ENCODE measurements at places on chromosomes 3 and 15.

- DNase-seq = peak; percentile 40
These were observed 39.9 kb downstream of the DENND4A start for GRCh38 chr15:65752151-65752700.

GRCh38 chr15:66502491-66502890, 2.2 kb downstream of the RPL4 start:
- DNase-seq = no peak

DNA sequence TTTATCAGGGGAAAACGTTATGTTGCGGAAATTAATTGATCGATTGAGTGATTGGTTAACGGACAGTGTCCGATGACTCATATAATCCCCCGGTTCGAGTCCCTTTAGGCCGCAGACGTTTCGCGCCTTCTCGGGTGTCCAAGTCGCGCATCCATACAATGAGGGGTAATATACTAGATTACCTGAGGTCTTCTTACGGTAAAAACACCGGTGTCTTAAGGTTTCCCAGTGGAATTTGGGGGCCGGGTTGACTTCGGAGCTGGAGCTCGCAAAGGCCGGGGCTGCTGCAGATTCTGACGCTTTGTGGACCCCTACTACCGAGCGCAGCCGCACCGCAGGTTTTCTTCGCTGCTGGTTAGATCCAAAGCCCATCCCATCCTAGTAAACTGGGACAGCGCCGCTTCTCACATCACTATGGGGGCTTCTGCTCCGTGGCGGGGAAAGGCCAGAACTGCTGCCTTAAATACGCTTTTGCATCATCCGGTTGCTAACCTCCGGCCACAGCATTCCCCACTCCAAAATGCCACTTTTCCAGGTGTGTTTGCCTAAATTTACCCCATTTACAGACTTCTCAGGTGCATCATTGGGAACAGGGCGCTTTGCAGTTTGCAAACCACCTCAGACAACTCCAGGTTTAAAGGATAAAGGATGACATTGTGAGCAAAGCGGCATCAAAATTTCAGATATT, 858 bp upstream of the SACM1L start:
- peak; percentile 44 for DNase-seq

- no peak for DNase-seq
These were observed 231.5 kb downstream of the LRTM1 start for GRCh38 chr3:54696313-54696712.

DNA sequence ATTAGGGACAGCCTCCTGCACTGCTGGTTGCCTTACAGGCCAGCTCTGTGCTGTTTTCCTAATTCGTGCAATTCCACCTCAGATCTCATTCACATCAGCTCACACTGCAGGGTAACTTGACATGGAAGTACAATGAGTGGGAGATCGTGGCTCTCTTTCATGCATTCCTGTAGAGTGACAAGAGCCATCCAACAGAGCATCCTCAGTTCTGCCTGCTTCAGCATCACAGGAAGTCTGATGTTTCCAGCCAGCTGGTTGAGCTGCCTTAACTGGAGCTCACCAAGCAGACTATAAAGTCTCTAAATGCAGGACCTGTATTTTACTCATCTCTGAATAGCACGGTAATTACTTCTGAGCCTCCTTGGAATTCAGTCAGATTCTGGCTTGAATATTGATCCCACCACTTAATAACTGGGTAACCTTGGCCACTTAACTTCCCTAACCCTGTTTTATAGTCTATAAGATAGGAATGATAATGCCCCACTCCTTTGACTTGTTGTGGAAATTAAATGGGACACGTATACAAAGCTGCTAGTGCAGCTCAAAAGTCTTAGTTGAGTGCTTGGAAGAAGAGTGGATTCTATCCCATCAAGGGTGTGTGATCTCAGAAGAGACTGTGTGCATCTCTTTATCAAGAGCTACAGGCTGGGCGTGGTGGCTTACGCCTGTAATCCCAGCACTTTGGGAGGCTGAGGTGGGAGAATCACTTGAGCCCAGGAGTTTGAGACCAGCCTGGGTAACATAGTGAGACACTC, 1.4 kb upstream of the DIS3L start:
- DNase-seq = peak; percentile 32

- DNase-seq = no peak
These were observed 359.3 kb upstream of the ICE2 start for GRCh38 chr15:60838206-60838605.

GRCh38 chr3:102226463-102226862, 208.4 kb upstream of the ZPLD1 start:
- no peak for DNase-seq

DNA sequence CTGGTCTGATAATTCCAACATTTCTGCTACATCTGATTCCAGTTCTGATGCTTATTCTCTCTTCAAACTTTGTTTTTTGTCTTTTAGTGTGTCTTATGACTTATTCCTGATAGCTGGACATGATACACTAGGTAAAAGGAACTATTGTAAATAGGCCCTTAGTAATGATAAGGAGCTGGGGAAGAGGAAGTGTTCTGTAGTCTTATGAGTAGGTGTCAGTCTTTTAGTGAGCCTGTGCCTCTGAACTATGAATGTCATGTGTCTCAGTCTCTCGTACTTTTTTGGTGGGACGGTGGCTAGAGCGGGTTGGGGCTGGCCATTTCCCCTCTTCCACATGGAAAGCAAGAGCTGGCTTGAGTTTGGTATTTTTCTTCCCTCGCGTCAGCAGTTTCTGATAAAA, 41.2 kb downstream of the PCCB start:
- no peak for DNase-seq

DNA sequence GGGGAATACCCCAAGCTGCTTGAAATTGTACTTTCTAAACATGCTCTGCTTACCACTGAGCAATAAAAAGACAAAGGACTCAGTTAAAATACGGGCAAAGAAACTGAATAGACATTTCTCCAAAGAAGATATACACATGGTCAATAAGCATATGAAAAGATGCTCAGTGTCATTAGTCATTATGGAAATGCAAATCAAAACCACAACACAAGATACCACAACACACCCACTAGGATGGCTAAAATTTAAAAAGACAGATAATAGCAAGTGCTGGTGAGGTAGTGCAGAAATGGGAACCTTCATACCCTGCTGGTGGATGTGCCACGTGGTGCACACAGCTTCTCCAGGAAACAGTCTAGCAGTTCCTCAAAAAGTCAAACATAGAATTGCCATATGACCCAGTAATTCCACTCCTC, 21.3 kb downstream of the LRIG1 start:
- no peak for DNase-seq

GRCh38 chr15:55281517-55282228, 7.9 kb downstream of the RAB27A start:
- DNase-seq = no peak

GRCh38 chr3:155297100-155297499, 3.6 kb upstream of the STRIT1 start:
- DNase-seq = no peak

DNA sequence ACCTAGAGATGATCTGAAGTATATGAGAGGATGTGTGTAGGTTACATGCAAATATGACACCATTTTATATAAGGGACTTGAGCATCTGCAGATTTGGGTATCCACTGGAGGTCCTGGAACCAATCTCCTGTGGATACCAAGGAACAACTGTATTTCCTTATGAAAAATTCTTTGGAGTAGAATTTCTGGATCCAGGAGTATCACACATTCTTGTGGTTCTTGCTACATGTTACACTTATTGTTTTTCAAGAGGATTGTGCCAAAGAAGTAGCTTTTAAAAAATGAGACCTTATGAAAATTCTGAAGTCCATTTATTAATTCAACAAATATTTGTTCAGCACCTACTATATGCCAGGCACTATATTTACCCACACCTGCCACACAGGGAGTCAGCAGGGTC, 15.7 kb upstream of the TBC1D23 start:
- DNase-seq = no peak

DNA sequence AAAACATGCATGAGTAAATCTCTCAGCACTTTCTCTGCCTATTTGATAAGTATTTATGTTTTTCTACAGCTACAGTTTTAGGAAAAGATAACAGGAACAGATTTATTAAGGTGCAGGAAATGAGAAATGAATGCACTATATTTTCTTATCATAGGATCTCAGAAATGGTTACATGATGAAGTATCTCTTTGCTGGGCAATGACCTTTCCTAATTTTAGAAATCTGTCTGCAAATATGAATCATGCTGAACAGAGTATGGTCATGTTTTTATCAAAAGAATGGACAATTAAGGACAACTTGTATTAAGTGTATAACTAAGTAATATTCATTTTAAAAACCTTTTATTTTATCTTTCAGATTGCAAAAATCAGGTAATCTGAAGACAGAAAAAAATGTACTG, 53.8 kb upstream of the SPPL2A start:
- no peak for DNase-seq

GRCh38 chr15:93418566-93418965, 329.6 kb upstream of the RGMA start:
- DNase-seq = no peak

- no peak for DNase-seq
These were observed 463.1 kb downstream of the TBL1XR1 start for GRCh38 chr3:176734146-176734545.

GRCh38 chr3:31522152-31522551, 10.6 kb upstream of the STT3B start:
- no peak for DNase-seq

GRCh38 chr15:63991706-63992105, 54.6 kb downstream of the DAPK2 start:
- no peak for DNase-seq

DNA sequence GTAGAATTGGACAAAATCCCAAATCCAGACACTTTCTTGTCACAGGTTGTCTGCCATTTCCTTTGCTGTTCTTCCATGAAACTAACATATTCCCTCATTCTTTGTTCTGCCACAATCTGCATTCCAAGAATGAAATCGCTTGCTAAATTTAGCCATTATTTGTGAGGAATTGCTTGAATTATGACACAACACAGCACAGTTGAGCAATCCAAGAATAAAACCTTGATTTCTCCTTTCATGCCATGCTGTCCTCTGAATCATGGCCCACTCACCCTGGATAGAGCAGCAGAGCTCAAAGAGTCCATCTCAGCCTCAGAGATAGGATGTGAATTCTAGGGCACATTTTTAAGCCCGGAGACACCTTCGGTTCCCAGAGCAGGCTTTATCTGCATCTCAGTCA, 35.2 kb upstream of the GREM1 start:
- DNase-seq = peak; percentile 97

Measured in fibroblast of skin of back (primary cell).